A172 (cell line): ENCODE measurements at places on chromosomes 6 and 20. TPM values are rescaled to one million over a fixed set of nuclear protein-coding genes. Genes with fewer than 3 reads are reported as not detected.

- no peak for DNase-seq
These were observed 195.8 kb downstream of the SYNDIG1 start for GRCh38 chr20:24665196-24665595.

DNA sequence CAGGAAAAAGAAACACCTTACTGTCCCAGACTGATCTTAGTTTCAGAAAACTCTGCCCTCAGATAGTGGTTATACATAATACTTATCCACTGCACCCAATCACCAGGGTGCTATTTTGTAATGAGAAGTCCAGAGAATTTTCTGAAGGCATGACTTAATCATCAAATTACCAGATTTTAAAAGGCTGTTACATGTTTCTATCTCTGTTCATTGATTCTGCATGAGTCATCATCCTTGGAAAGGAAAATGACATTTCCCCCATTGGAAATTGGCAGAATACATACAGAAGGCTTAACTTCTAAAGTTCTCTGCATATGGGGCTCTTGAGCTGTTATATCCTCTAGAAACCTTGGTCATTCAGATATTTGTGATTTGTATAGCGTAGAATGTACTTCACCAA, 587.9 kb upstream of the FLRT3 start:
- DNase-seq = no peak

GRCh38 chr6:4209196-4209595, 73.8 kb upstream of the ECI2 start:
- no peak for DNase-seq

DNA sequence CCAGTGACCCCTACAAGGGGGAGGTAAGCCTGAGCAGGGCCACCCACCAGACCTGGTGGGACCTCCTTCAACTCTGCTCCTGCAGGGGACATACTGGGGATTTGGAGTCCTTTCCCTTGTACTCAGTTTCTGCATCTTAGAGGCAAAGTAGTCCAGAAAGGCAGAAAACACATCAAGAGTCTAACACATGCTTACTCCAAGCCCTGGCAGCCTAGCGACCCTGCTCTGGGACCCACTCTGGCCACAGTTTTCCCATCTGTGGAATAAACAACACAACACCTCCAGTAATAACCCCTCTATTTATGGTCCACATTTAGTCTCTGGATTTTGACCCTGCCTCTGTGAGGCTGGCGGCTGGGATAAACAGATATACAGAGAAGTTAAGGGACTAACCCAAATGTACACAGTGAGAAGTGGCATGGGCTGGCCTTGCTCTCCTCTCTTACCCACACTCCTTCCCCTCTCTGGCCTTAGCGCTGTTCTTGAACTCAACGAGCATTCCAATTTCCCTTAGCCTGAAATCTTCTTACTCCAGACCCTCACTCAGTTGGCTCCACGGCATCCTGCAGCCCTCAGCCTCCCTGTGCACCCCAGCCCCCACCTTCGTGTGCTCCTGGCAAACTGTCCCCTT, 16.1 kb upstream of the TLDC2 start:
- no peak for DNase-seq

GRCh38 chr6:138486249-138487101, 12.8 kb downstream of the NHSL1 start:
- no peak for DNase-seq

ANGPT4 gene
- 0.05 TPM in 1 of 2 replicates, not detected in the other for total RNA-seq

REM1 gene
- not detected in 2 replicates for total RNA-seq
